ENCODE measurements at places on chromosomes 3 and 15.
A peak's percentile ranks its signal among the peaks of the same experiment; 100 is the strongest.

GRCh38 chr3:14780927-14781507 lies 37.7 kb upstream of the FGD5 start:
- peak; percentile 72 for DNase-seq

- DNase-seq = no peak
These were observed 117.9 kb downstream of the HERC1 start for GRCh38 chr15:63715818-63716217.

DNA sequence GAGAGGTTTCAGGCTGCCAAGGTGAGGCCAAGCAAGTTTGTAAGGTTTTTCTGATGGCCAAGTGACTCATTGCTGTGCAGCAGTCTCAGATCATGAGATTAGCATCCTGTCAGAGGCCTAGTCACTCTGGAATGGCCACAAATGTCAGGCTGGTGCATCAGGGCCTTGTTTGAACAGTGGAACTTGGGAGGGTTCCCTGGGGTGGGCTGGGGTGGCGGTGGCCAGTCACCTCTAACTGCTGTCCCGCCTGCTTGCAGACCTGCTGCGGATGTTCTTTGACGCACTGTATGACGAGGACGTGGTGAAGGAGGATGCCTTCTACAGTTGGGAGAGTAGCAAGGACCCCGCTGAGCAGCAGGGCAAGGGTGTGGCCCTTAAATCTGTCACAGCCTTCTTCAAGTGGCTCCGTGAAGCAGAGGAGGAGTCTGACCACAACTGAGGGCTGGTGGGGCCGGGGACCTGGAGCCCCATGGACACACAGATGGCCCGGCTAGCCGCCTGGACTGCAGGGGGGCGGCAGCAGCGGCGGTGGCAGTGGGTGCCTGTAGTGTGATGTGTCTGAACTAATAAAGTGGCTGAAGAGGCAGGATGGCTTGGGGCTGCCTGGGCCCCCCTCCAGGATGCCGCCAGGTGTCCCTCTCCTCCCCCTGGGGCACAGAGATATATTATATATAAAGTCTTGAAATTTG lies 2.8 kb upstream of the FAM131A start:
- DNase-seq = no peak

DNA sequence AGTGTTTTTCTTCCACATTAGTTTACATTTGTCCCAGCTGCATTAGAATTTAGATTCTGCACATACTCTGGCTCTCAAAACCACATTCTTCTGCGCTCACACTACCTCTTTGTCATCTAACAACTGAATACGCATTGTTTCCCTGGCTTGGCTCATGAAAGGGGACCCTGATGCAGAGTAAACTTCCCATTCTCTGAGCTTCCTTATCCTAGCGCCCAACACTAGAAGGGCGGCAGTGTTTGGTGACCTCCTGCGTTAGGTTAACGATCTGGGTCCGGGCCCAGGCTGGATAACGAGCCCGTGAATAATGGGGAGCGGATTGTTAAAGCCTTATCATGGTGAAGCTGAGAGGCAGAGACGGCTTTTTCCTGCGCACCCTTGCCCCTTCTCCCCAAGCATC lies 63.9 kb downstream of the ETV5 start:
- DNase-seq = no peak

DNA sequence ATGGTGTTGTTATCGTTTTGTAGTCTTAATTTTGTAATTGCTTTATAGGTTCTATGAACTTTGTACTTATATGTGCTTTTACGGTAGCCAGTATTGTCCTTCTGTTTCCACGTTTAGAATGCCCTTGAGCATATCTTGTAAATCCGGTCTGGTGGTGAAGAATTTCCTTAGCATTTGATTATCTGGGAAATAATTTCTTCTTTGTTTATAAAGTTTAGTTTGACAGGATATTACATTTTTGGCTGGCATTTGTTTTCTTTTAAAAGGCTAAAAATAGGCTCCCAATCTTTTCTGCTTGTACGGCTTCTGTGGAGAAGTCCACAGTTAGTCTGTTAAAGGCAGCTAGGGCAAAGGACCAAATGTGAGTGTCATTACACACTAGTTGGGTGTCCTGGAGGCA lies 36.7 kb downstream of the SPESP1 start:
- DNase-seq = no peak

DNA sequence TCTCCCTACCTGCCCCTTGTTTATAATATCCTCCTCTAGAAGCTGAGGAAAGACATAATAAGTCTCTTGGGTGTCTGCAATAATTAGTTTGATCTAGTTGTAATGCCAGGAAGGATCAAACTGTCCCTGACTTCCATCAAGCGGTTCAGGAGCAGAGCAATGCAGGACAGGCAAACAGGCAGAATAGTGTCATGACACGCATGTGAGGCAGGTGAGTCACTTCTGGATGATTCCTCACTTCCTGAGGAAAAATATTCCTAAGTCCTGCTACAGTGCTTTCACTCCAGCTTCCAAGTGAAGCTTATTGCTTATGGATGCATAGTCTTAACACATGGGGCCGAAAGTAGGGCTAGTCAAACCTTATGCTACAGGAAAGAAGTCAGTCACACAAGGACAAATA lies 85.8 kb downstream of the GREM1 start:
- DNase-seq = no peak

DNA sequence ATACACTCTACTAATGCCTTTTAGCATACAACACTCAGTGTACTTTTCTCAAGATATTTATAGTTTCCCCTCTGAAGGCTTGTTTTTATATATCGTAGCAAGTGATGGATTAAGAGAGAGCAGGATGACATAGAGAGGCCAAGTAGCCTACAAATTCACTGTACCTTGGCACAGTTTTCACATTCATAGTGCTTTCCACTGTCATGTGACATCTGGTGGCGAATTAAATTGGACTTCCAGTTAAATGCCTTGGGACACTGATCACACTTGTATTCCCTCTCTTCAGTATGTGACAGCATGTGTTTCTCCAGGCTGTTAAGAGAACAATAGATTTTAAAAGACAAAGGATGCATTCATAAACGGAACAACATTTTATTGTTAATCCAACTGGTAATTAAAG lies 541.1 kb downstream of the MECOM start:
- DNase-seq = no peak

DNA sequence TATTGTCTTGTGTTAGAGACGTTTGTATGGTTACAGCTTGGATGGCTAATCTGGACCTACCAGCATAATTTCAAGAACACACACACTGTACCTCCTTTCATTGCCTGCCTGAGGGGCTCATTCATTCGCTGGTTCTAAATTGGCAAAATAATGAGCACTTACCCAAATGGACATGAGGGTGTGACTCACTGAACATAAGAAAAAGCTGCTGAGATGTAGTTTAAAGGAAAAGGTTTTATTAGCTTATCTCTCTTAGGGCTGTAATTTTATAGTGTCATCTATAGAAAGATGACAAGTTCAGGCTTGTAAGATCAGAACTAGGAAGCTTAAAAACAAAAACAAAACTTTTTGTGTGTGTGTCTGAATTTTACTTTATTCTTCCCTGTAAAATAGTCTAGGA lies 120.7 kb upstream of the WNT7A start:
- DNase-seq = no peak

- no peak for DNase-seq
These were observed 73.4 kb downstream of the FAM174B start for GRCh38 chr15:92582206-92582605.

DNA sequence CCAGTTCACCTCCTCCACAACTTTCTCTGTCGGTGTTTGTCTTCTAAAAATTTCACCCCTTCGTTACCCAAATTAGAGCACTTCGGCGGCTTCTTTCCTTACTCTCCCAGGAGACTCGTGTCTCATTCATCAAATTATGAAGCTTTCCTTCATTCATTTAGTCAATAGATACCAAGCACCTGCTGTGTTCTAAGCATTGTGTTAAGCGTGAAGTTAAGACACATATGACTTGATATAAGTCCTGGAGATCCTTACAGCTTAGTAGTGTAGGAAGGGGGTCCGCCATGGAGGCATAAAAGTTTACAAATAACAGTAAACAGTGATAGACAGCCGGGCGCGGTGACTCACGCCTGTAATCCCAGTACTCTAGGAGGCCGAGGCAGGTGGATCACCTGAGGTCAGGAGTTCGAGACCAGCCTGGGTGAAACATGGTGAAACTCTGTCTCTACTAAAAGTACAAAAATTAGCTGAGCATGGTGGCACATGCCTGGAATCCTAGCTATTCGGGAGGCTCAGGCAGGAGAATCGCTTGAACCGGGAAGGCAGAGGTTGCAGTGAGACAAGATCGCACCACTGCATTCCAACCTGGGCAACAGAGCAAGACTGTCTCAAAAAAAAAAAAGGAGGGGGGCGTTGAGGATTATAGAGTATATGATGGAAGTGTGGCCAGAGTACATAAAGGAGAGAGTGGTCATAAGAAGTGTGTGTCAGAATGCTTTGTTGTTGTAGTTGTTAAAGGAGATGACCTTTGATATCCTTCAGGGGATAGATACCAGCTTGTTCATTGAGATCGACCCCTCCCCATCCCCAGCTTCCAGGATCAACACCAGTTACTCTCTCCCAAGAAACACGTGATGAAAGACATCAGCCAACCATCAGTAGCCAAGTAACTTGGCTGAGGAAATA lies 744 bp upstream of the CCDC32 start:
- no peak for DNase-seq

DNA sequence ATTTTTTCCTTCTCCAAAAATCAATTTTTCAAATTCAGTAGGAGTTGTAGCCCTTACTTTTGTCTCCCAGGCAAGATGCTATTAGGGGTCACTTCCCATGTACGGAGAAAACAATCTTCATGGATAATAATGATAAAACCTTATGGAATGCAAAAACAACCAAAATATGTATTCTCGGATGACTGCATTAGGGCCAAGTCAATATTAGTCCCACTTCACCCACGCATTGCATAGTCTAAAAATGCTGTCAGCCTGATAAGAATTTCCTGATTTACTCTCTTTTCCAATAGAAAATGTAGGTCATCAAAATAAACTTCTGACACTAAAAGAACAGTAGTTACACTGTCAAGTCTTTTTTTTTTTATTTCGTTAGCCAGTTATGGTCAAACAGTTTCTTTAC lies 2.7 kb downstream of the VGLL3 start:
- DNase-seq = no peak

GRCh38 chr15:74240897-74241614 lies 4.9 kb downstream of the CCDC33 start:
- no peak for DNase-seq

DNA sequence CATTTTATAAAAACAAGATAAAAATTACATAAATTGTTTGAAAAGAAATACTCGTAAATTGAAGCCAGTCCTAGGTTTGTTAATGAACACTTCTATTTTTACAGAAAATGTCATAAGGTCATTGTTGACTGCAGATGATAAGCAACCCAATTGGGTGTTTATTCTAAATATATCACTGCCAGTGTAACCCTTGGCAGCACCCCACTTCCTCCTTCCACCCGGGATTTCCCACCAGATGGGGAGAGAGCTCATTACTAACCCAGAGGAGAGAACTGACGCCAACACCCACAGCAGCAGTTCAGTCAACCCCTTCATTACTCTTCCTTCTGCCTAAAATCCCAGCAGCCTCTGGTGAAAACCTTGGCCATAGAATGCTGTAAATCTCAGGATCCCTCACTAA lies 307.6 kb downstream of the GAP43 start:
- no peak for DNase-seq

DNA sequence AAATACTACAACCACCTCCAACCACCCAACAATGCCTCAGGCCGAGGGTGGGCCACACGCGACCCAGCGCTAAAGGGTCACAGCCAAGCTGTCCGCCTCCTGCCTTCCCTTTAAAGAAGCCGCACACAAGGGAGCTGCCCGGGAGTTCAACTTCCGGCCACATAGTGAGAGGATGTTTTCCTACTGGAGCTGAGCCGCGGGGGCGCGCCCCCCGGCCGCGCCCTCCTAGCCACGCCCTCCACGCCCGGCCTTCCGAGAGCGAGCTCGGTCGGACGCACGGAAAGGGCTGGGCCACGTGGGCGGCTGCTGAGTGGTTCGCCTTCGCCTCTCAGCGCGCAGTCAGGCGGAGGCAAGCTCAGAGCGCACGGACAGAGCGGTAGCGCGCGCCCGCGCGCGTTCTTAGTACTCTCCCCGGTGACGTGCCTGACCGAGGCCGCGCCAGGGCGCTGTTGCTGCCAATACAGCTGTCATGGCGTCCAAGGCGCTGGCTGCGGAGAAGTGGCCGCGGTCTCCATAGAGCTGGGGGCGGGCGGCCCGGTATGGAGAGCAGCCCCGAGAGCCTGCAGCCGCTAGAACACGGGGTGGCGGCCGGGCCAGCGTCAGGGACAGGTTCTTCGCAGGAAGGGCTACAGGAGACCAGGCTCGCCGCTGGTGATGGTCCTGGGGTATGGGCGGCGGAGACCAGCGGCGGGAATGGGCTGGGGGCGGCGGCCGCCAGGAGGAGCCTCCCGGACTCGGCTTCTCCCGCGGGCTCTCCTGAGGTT lies at the start of gene MINDY2:
Gene MINDY2, plus strand, starts transcription at position 446 of the 764 bp plus-strand sequence. Its CDS starts 94 bp downstream, at position 540.
- peak; percentile 99 for DNase-seq

DNA sequence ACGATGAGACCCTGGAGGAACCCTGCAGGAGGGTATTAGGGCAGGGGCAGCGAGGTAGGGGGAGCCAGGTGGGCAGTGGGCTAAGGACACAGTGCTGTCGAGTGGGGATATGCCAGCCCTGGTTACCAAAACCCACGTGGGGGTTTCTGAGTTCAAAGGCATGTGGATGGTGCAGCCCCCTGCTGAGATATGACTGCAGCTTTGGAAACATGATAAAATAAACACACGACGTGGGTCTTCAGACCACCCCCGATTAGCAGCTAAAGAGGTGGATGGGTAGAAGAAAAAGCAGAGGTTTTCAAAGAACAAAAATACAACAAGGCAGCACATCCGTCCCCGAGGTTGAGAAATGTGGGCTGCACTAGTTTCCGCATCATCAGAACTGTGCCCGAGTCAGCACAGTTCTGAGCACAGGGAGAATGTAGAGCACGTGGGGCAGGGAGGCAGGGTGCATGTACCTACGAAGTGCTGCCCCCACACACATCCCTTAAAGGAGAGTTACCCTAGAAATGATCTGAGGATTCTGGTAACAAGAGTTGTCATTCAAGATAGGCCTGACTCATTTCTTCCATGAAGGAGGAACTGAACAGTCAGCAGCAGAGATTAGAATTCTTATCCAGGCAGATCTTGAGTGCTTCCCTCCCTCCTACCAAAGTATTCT lies 121.3 kb downstream of the RPLP1 start:
- DNase-seq = no peak

Measured in sciatic nerve (tissue), 2 donors.